ENCODE measurements at places on chromosomes 12 and 14. TPM values are rescaled to one million over a fixed set of nuclear protein-coding genes. Genes with fewer than 3 reads are reported as not detected.

GPR135 gene
- 0.84 TPM for polyA plus RNA-seq

OSGEP gene
- 18.2 TPM for polyA plus RNA-seq

SLCO1A2 gene
- polyA plus RNA-seq: not detected

IFNG-AS1 gene
- not detected for polyA plus RNA-seq

KRT77 gene
- 0.04 TPM for polyA plus RNA-seq

CLEC12A gene
- polyA plus RNA-seq: 0.96 TPM

LRRC10 gene
- 0.03 TPM for polyA plus RNA-seq

EML5 gene
- polyA plus RNA-seq: 0.21 TPM

IL31 gene
- polyA plus RNA-seq: not detected

KRT85 gene
- not detected for polyA plus RNA-seq

BMP4 gene
- polyA plus RNA-seq: 3.0 TPM

CLEC4D gene
- polyA plus RNA-seq: 0.09 TPM

PTPRR gene
- polyA plus RNA-seq: 0.15 TPM

Data from psoas muscle (tissue), 8 donors.